Daoy (cell line): ENCODE measurements at places on chromosomes 12 and 14.

DNA sequence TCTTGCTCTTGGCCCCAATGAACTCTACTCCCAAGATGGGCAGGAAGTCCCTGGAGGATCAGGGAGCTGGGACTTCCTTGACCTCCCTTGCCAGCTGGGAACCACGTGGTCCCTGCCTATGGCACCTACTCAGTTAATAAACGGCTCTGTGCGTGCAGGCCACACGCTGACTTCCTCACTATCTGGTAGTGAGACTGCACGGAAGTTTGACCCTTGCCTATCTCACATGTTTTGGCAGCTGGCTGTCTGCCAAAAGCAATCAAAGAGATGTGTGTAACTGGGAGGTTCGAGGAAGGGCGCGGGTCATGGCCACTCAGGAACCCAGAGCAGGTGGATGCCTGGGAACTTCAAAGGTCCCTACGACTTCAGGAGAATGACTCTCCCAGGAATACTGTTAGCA is 57.9 kb downstream of the RFLNA start:
- DNase-seq = no peak

GRCh38 chr12:76766161-76766560 is 2.2 kb downstream of the ZDHHC17 start:
- no peak for DNase-seq

DNA sequence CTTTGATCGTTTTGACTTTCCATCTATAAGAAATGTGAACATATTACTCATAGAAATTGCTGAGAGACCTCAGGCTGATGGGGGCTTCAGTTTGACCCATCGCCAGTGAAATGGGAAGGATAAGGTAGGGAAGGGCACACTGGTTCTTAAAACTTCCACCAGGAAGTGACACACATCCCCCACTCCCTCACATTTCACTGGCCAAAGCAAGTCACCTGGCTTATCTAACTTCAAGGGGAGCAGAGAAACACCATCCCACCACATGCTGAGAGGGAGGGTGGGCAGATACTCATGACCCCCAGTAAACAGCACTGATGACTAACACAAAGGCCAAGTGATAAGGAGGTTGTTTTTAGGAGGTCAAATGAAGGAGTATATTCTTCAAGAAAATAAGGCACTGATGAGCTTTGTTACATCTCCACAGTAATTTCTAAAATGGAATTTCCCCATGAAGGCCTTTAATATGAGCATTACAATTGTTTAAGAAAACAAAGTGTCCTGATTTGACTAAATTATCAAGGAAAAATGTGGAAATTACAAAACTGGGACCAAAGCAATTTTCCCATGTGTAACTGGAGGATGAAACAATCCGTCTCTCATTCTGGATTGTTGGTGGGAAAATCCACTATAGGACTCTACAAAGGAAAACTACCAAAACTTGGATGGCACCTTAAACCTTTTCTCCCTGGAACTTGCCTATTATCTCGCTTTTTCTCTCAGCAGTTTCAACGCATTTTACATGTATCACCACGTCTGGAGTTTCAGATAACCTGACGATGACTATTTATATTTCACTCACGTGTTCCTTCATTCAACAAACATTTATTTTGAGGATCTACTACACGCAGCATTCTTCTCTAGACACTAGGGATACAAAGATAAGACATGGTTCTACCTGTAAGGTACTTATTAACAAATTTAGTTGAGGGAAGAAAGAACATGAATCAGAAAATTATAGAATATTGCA is 91.8 kb upstream of the EEA1 start:
- DNase-seq = no peak

- DNase-seq = peak; percentile 56
Measured at GRCh38 chr12:65826353-65827171, 2.3 kb downstream of the HMGA2 start.

- DNase-seq = peak; percentile 73
Measured at GRCh38 chr14:21734457-21735074, 60.9 kb upstream of the OR4E1 start.

DNA sequence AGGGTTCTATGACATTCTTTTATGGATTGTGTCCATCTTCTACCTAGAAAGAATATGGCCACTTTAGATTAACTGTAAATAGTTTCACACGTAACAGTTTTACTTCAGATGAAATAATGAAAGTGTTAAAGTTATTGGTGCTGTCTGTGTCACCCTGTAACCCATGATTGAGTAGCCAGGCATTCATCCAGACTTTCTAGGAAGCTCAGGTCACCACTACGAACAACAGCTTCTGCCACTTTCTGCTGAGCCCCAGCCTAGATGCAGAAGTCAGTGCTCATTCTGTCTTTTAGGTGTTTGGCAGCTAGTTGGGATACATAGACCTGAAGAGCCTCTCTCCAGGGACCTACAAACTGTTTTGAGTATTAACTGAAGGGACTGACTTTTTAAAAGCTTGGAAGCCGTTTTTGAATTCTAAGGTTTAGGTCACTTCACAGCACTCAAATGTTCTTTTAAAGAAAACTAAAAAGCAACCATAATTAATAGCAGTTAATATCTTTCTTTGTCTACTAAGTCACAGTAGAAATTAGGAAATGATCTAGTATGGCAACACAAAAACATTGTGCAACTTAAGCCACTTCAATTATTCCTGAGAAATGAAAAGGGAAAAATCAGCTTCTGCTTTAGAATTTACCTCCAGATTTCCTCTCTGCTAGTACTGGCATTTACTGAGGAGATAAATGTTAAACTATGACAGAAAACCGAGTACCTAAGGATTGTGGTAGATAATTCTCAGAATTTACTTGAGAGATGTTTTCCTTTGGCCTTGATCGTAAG is 266.9 kb downstream of the CCDC91 start:
- DNase-seq = no peak

GRCh38 chr12:44827832-44828438 is 48.2 kb downstream of the NELL2 start:
- DNase-seq = no peak

DNA sequence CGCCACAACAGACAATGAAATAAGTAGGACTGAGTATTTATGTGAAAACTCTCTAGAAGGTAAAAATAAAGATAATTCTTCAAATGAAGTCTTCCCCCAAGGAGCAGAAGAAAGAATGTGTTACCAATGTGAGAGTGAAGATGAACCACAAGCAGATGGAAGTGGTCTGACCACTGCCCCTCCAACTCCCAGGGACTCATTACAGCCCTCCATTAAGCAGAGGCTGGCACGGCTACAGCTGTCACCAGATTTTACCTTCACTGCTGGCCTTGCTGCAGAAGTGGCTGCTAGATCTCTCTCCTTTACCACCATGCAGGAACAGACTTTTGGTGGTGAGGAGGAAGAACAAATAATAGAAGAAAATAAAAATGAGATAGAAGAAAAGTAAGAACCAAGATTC is 82.7 kb downstream of the VEZT start:
- DNase-seq = no peak

DNA sequence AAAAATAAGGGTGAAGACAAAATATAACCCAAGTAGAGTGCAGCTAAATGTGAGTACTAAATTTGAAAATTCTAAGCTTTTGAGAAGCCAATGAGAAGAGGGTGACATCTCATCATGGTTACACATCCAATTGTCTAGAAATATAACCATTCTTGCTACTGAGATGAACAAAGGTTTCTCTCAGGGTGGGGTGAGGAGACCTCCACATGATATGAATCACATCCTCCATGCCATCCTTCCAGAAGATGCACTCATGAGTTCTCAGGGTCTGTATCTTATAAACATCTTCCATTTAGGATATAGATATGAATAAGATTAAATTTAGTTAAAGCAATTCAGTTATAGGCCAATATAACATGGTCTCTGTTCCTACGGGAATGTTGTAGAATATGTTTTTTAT is 38.9 kb upstream of the E2F7 start:
- no peak for DNase-seq

GRCh38 chr14:104373055-104373854 is 206.3 kb upstream of the C14orf180 start:
- no peak for DNase-seq

GRCh38 chr14:99590746-99591555 is 13.1 kb downstream of the CCDC85C start:
- peak; percentile 87 for DNase-seq

- peak; percentile 1 for DNase-seq
Measured at GRCh38 chr12:33322519-33322918, 117.1 kb downstream of the SYT10 start.

DNA sequence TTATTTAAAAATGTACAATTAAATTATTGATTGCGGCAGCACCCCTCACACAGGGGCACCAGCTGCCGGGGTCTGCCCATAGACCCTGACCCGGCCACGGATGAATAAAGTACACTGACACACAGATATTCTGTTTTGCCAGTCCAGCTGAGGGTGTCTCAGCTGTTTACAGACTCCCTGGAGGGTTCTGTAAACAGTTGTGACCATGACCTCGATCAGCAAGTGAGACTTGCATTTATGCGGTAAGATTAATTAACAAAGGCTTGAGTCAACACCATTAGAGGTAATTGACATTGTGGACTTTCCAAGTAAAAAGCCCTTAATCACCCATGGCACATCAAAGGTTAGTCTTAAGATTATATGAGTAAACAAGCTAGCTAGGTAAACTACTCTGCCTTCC is 94.3 kb downstream of the FUT8 start:
- no peak for DNase-seq

- no peak for DNase-seq
Measured at GRCh38 chr14:96718407-96718806, 78.8 kb upstream of the VRK1 start.

- DNase-seq = no peak
Measured at GRCh38 chr12:53059434-53060063, 9.7 kb downstream of the TNS2 start.

DNA sequence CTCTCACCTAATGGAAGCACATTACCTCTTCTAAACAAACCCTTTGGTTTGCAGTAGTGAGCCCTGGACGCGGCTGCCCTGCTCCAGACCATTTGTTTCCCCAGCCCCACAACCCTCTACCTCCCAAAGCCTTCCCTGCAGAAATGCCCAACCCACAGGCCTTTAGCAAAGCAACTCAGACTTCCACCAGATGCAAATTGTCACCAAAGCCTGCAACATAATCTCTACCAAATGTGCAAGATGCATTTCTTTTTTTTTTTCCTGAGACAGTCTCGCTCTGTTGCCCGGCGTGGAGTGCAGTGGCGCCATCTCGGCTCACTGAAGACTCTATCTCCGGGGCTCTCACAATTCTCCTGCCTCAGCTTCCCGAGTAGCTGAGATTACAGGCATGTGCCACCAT is 56.2 kb downstream of the VWF start:
- no peak for DNase-seq

DNA sequence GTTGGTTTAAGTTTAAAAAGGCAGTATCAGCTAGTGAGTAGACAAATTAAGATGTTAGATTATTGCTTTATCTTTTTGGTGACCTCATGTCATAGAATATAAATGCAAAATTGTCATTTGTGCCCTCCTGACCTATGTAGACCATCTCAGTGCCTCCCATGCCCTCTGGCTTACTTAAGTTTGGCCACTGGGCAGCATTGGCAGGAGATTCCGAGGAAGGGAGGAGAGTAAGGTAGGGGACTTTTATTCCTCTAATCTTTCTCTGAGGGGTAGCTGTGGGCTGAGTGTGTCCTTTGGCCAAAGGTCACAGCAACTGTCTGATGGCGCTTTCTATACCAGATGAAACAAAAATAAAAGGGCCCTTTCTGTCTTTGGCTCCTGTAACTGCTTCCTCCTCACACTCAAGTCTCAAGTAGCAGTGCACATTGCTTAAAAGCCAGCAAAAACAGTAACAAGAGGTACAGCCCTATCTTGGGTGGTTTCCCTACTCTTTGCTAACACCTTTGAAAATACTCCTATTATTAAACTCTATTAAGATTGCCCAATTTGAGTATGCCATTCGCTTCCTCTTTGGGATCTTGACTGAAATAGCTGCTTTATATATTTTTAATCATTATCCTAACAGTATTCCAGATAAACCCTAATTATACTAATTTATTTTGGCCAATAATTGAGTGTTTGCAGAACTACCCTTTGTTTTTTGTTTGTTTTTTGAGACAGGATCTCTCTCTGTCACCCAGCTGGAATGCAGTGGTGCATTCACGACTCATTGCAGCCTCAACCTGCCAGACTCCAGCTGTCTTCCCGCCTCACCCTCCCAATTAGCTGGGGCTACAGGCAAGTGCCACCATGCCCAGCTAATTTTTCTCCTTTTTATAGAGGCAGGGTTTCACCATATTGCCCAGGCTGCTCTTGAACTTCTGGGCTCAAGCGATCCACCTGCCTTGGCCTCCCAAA is 56.5 kb upstream of the KCNH3 start:
- peak; percentile 70 for DNase-seq

GRCh38 chr12:51714666-51715065 is 123.6 kb downstream of the SCN8A start:
- DNase-seq = peak; percentile 35

GRCh38 chr12:6792522-6793201 is 3.3 kb downstream of the CD4 start:
- no peak for DNase-seq
